ENCODE measurements at places on chromosomes 2 and 18.
A peak's percentile ranks its signal among the peaks of the same experiment; 100 is the strongest.

DNA sequence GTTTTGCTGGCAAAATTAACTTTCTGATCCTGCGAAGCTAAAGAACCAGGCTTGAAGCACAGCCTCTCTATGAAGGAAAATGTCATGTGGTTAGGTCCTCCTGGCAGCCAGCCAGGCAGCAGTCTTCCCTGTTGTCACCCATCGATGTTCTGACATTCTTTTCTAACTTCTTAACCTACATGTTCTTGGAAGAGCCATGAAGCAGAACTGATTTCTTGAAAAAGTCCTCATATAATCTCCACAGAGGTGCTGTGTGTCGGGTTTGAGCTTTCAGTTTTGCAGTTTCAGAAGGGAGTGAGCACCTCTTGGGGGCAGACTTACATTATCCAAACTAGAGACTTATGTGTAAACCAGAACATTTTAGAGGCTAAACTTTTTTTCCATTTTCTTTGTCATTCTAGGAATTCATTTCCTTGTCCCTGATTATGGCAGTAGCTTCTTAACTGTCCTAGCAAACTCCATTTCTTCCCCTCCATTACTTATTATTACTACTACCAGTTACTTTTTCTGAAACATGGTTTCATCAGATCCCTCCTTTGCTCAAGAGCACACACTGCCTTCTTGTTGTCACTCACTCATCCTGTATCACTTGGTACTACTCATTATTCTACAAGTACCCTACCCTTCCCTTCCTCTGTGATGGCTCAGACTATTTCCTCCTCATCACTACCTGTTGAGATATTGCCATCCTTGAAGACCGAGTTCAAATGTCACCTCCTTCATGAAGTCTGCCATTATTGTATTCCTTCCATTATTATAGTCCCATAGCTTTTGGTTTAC, 31.1 kb downstream of the DOK1 start:
- no peak for DNase-seq

DNA sequence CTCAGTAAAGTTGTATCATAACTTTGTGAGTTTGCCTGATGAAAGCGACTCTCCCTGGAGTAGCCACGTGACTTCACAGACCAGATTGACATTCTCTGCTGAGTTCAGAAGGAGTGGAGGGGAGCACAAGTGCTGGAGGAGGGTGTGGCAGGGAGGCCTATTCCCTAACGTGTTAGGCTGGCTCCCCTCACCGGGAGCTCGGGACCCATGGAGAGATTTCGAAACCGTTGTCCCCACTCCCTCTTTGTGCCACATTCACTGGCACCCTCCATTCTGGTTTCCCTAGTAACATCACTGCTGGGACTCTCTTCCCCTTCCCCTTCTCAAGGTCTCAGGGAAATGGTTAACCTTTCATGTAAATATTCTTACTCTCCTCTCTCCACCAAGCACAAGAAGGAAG, 279.9 kb downstream of the ALPK2 start:
- DNase-seq, result no peak

- no peak for DNase-seq
Observed at GRCh38 chr2:74373221-74373676, 6.9 kb downstream of the DCTN1 start.

DNA sequence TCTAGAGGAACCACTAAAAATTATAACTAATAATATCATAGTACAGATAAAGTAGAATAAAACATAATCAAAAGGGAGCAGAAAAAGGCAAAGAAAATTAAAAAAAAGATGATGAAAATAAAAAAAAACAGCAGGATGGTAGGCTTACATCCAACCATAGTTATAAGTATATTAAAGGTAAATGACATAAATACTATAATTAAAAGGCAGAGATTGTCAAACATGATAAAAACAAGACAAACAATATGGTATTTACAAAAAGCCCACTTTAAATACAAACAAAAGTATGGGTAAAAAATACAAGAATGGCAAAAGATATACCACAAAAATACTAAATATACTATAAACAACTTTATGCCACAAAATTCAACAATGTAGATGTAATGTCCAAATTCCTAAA, 24.4 kb downstream of the CCDC148 start:
- no peak for DNase-seq

GRCh38 chr2:27715318-27716210, 51.9 kb downstream of the SLC4A1AP start:
- peak; percentile 38 for DNase-seq

GRCh38 chr2:180482696-180483095, 475.6 kb upstream of the CWC22 start:
- DNase-seq, result no peak

DNA sequence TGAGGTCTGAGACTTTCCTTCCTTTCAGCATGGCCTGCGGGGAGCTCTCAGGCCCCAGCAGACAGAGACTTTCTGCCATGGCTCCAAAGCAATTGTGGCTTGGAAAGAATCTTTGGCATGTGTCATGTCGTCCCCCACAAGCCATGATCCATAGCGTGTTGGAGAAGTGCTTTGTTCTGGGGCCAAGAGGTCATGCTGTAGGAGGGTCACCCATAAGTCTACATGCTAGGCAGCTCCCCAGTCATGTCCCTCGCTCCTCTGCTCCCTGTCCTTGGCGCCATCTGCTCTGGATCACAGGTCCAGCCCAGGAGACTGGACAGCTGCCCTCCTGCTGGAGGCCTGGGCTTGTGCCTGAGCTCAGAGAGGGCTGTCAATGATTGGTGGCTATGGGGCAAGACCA, 78.8 kb upstream of the LCLAT1 start:
- DNase-seq, result no peak

DNA sequence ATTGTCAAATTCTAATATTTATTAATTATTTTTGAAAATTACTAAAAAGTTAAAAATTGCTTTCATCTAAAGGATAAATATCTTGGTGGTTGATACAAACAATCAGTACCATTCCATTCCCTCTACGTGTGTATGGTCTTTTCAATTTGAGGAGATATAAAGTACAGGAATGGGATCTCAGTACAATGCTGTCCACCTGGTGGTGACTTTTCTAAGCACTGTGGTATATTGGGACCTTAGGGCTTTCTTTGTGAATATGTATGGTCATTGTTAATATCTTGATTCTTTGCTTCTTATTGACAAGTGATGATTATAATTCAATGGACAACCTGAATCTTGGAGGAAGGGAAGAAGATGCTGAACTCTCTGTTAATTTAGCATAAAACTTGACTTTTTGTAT, 83.1 kb downstream of the NBEAL1 start:
- DNase-seq, result no peak

- DNase-seq, result no peak
Observed at GRCh38 chr18:808086-808485, 4.0 kb downstream of the YES1 start.

DNA sequence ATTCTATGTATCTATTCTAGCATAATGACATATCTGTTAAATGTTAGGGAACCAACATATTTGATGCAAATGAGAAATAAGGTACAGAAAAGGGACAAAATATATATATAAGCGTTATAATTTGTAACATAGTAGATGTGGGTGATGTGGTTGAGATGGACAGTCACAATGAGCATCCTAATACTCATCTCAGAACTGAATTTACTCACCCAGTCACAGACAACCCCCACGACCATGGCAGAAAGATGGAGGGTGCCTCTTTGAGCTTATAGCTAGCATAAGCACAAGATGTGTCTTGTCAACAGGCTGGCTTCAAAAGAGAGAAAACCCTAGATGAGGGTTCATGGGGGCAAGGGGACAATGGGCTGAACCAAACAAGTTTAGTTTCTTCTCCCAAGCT, 9.1 kb upstream of the DSG3 start:
- DNase-seq, result no peak

DNA sequence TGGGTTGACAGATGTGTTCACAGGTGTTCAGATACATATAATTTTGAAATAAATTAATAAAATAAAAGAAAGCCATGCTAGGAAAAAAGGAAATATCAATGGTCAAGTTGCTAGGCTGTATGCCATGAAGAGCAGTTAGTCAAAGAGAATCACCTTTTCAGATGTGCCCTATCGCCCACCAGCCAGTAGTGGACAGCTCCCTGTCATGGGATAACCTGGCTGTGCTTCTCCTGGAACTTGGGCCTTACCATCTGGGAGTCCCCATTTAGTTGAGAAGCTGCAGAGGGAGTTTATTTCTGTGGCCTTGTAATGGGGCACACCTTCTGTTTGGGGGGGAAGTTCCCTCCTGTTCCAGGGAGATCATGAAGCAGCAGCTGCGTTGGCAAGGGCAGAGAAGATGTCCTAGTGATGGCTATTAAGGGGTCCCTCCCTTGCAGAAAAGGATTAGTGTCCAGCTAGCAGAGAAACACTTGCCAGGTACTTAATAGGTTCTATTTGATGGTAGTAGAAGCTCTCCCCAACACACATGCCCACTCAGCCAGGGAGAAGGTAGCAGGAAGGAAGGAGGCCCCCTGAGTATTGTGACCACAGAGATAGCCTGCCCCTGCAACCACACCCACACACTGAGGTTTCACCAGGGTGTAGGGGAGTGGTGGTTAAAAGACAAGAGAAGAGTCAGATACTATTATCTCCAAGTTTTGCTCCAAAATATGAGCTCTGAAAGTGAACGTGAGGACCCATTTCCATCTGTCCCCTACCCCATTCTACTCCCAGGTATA, 117.7 kb downstream of the B3GNT2 start:
- peak; percentile 39 for DNase-seq

- no peak for DNase-seq
Observed at GRCh38 chr2:56008661-56009431, 85.3 kb upstream of the EFEMP1 start.

- DNase-seq, result no peak
Observed at GRCh38 chr18:38413193-38413592, 847.6 kb upstream of the CELF4 start.

GRCh38 chr2:135650721-135651120, 90.9 kb upstream of the UBXN4 start:
- no peak for DNase-seq

DNA sequence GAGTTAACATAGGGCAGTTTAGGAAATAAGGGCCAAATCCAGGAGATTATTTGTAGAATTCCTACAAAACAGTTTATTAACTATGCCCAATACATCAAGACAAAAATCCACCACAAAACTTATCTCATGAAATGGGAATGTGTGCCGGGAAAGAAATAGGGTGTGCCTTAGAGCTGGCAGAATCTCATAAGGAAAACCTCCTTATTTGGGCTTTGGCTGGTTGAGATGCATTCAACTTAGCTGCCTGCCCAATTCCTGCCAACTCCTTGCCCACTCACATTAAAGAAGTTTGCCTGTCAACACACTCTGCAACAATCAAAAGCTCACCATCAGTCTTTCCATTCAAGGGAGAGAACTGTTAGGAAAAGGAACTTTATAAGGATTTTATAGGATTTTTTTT, 500.6 kb downstream of the SATB2 start:
- no peak for DNase-seq

- DNase-seq, result no peak
Observed at GRCh38 chr18:74841248-74841647, 243.6 kb downstream of the ZNF407 start.

GRCh38 chr2:70546376-70546775, 7.2 kb downstream of the TGFA start:
- no peak for DNase-seq

- DNase-seq, result no peak
Observed at GRCh38 chr2:111686994-111687393, 197.0 kb downstream of the ANAPC1 start.

DNA sequence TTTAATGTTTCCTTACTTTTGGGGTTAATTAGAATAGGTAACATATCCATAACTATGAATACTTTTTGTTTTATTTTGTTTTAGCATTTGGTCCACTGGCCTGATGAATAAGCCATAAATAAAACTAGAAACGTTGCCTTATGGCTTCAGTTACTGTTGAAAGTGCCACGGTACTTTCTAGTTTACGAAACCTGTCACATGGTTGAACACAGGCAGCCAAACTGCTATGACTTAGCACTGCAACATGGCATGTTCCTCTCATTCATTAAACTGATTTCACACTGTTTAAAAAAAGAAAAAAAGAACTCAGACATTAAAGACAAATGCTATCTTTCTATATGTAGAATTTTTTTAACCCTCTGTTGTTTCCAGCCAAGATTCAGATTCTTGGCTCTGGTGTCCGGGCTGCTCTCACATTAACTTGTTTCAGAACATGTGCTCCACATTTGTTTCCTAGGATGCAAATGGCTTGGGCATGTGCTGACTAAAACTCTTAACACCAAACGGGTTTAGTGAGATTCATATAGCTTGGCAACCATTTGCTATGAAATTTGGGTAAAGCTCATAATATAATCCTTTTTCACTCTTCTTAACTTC, 323.9 kb upstream of the RND3 start:
- no peak for DNase-seq

DNA sequence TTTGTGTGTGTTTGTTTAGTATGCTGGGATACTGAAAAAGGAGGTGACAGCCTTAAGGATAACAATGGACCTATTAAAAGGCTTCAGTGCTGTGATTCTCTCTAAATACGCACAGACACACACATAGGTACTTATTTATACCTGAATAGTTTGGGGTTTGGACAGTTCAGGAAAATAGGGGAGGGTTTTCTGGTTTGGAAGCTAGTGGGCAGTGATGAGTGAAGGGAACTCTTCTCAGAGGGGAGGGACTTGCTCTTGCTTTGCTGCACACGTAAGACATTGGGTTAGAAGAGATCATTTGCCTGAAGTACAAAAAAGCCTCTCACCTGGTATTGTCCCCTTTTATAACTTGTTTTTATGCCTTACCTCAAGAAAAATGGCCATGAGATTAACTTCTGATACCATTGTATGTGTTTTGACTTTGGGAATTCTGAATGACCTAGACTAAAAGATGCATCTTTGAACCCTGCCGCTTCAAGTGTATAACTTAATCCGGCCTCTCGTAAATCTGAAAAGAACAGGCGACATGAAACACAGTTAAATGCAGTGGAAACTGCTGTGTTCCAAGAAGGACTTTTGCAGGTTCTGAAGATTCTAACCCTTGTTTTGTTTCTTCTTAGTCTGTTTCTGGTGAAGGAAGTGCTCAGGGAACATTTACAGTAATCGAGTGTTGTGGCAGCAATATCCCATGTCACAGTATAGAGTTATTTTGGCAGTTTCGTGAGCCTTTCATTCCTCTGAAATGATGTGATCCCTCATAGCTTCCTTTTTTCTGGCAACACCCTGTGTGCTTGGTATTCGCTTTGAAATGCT, 2.5 kb downstream of the CRIM1 start:
- no peak for DNase-seq

DNA sequence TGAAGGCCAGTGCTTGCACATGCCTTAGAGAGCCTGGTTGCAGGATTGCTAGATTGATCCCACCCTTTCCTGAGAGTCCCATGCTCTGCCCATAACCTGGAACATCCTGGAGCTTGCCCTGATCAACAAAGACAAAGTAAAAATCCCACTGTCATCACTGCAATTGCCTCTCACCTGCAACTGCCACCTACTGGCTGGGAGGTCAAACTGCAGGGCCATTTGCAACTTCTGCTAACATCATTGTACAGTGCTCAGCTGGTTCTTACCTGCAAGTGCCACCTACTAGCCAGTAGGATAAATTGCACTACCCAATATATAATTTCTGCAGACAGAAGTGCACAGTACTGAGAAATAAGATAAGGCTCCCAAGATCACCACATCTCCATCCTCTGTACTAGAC, 947.5 kb downstream of the CPS1 start:
- no peak for DNase-seq

- no peak for DNase-seq
Observed at GRCh38 chr2:132757002-132757589, 87.1 kb upstream of the LYPD1 start.
